ENCODE measurements at places on chromosomes 4 and X.

DNA sequence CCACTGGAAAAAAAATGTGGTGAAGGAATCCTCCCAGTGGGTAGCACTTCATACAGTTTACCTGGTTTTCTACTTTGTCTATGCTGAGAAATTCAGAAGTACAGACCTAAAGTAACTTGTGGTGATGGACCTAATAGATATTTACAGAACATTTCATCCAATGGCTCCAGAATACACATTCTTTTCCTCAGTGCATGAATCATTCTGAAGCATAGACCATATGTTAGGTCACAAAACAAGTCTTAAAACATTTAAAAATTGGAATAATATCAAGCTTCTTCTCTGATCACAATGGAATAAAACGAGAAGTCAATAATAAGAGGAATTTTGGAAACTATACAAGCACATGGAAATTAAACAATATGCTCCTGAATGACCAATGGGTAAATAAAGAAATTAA lies 450.1 kb upstream of the INTU start:
- DNase-seq: no peak

GRCh38 chrX:44012484-44013096 lies 39.4 kb upstream of the NDP start:
- DNase-seq: no peak

DNA sequence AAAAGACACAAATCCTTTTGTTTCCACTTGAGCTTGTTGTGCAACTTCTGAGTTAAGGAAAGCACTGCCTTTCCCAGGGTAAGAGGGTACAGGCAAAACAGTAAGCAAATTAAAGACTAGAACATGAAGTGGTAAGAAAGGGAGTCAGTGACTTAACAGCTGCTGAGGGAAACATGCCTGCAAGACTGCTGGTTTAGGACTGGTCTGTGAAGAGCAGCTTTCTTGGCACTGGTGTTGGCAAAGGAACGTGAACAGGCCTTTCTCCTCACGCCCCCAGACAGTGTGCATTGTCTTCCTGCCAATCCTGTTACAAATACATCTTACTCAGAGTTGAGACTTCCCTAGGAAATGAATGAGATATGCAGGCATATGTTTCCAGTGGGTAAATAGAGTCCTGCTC lies 2.6 kb downstream of the LHFPL1 start:
- DNase-seq: no peak

DNA sequence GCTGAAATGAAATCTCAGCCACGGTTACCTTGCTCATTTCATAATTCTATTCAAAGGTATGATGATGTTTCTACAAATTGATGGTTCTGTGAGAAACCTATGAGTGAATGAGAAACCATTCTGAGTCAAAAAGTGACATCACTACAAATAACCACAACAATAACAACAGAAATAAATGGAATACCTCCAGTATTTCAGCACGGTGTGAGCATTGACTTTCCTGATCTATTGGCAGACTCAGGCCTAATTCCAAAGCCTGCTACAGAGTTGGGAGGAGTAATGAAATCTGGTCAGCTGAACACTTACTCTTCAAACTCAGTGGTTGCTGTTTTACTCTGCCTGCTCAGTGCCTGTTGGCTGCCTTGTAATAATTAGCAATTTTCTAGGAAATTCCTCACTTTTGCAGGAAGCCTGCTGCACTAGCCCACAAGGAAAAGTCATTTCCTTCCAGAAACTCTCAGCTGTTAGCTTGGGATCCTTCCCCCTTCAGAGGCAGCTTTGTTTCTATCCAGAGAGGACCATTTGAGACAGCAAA lies 18.8 kb upstream of the SYNPO2 start:
- no peak for DNase-seq

- DNase-seq: no peak
Observed at GRCh38 chrX:135015523-135016245, 6.7 kb downstream of the RTL8B start.

GRCh38 chr4:154005171-154005520 lies 216.3 kb upstream of the SFRP2 start:
- no peak for DNase-seq

GRCh38 chrX:42988700-42989099 lies 210.7 kb upstream of the PPP1R2C start:
- DNase-seq: no peak

DNA sequence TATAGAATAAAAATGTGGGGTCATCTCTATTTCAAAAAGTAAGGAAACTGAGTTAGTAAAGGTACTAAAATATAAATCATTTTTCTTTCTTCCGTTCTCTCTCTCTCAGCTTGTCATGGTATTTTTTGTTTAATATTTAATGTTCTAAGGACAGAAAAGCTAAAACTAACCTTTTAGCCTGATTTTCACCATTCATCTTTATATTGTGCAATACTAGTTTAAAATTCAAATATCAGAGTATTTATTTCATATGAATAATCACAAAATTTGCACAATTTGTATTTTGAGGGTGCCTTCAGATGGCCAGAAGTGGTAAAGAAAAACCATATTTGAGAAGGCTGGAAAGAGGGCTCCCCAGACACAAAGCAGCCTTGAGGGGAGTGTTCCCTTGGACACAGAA lies 197.6 kb upstream of the AR start:
- no peak for DNase-seq

- no peak for DNase-seq
Observed at GRCh38 chr4:156790866-156791265, 180.7 kb downstream of the PDGFC start.

DNA sequence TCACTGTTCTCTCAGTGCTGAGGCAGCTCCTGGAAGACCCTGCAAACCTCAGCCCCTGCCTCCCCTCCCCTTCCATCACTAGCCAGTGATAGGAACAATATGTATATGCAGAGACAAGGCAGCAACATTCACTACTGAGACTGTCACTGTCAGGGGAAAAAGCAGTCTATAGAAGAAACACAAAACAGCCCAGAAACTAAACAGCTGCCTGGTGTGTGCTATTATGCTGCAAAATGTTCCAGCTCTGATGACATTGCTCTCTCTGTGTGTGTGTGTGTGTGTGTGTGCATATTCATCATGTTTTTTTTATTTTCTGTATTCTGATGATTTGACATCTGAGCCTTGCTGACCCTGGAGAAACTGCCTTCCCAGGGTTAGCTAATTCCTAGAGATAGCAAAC lies 147.2 kb downstream of the SPATA18 start:
- DNase-seq: no peak

- DNase-seq: no peak
Observed at GRCh38 chr4:15495621-15496020, 25.9 kb downstream of the CC2D2A start.

- no peak for DNase-seq
Observed at GRCh38 chrX:2458309-2458708, 42.5 kb downstream of the DHRSX start.

DNA sequence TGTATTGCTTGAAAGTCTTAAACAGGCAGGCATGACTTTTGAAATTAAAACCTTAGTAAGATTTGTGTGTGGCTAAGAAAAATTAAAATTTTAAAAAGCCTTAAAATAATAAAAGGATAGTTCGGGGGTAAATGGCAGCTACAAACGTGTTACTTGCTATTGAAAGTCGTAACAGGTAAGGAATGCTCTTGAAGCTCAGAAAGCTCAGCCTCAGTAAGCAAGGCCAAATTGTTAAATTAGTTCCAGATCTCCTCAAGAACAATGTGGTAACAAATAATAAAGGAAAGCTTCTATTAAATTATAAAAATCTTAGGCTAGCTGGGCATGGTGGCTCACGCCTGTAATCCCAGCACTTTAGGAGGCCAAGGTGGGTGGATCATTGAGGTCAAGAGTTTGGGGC lies 25.5 kb downstream of the PRMT9 start:
- DNase-seq: no peak

- peak; percentile 21 for DNase-seq
Observed at GRCh38 chr4:7043284-7044136, at the start of gene TADA2B. TADA2B (plus strand) TSS chr4:7043372; CDS start chr4:7043580, 208 bp downstream.

DNA sequence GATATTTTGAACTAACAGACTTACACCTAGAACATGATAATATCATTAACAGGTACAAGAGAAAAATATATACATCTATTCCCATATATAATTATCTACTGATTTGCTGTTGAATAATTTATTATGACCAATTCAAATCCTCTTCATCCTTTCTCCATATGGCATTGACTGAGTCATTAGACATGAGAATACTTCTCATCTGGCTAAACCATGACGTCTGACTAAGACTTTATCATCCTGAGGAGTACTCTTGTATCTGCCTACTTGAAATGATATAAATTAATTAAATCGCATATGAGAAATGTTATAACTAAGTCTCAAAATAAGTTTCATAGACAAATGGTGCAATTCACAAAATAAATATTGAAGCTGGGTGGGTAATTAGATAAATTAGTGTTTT lies 67.4 kb downstream of the EMCN start:
- no peak for DNase-seq

GRCh38 chr4:139274790-139275189 lies 5.2 kb downstream of the MGARP start:
- DNase-seq: no peak

GRCh38 chr4:151882072-151882803 lies 121.4 kb upstream of the GATB start:
- no peak for DNase-seq

GRCh38 chrX:3548765-3549391 lies 164.6 kb downstream of the PRKX start:
- DNase-seq: no peak

- no peak for DNase-seq
Observed at GRCh38 chrX:73615022-73615421, 52.0 kb downstream of the CHIC1 start.

- DNase-seq: no peak
Observed at GRCh38 chrX:125003746-125004446, 315.8 kb upstream of the TEX13C start.

DNA sequence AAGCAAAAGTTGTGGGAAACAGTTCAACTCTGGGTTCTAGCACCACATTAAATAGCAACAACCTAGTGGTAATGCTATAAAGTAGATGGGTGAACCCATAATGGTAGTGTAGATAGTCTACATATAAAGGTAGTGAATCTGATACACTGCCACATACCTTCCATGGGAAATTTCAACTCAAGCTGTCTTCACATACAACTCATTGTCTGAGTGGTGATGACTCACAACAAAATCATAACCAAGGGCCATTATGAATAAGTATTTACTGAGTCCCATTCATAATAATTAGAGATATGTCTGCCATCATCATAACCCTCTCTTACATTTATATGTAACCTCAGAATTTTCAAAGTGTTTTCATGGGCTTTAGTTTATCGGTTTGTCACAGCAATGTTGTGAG lies 34.8 kb downstream of the EGF start:
- no peak for DNase-seq

DNA sequence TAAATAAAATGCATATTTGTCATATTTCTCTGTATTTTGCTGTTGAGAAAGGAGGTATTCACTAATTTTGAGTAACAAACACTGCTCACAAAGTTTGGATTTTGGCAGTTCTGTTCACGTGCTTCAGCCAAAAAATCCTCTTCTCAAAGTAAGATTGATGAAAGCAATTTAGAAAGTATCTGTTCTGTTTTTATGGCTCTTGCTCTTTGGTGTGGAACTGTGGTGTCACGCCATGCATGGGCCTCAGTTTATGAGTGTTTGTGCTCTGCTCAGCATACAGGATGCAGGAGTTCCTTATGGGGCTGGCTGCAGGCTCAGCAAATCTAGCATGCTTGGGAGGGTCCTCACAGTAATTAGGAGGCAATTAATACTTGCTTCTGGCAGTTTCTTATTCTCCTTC lies 3.3 kb downstream of the HTT start:
- DNase-seq: no peak

All from stimulated activated CD4-positive, alpha-beta T cell treated with anti-CD3 and anti-CD28 coated beads, Interleukin-1b, Interleukin-23, amount 100 ng/mL, for 1 hour (primary cell).